Tibial nerve (tissue), 4 donors: ENCODE measurements at places on chromosomes 1 and 21. TPM values are rescaled to one million over a fixed set of nuclear protein-coding genes. Genes with fewer than 3 reads are reported as not detected.

GRCh38 chr21:40052276-40052675, 185.0 kb downstream of the PCP4 start:
- DNase-seq: no peak

RLF gene
- total RNA-seq: 22.3 TPM

DNA sequence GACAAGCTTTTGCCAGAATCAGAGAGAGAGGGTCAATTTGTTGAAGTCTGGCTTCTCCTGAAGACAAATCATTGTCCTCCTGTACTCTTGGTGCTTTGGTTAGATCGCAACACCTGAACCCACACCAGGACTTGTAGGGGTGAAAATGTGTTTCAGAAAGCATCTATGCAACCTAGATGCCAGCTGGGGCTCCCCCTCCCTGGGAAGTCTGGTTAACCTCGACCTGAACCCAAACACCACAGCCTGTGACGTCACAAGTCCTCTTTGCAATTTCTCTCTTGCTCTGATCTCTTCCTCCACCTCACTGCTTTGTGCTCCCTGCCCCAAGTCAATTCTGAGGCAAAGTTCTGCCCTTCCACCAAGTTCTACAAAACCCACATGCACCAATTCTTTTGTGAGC, 42.8 kb upstream of the USP24 start:
- DNase-seq: no peak

GPR37L1 gene
- total RNA-seq: 22.6 TPM

DNA sequence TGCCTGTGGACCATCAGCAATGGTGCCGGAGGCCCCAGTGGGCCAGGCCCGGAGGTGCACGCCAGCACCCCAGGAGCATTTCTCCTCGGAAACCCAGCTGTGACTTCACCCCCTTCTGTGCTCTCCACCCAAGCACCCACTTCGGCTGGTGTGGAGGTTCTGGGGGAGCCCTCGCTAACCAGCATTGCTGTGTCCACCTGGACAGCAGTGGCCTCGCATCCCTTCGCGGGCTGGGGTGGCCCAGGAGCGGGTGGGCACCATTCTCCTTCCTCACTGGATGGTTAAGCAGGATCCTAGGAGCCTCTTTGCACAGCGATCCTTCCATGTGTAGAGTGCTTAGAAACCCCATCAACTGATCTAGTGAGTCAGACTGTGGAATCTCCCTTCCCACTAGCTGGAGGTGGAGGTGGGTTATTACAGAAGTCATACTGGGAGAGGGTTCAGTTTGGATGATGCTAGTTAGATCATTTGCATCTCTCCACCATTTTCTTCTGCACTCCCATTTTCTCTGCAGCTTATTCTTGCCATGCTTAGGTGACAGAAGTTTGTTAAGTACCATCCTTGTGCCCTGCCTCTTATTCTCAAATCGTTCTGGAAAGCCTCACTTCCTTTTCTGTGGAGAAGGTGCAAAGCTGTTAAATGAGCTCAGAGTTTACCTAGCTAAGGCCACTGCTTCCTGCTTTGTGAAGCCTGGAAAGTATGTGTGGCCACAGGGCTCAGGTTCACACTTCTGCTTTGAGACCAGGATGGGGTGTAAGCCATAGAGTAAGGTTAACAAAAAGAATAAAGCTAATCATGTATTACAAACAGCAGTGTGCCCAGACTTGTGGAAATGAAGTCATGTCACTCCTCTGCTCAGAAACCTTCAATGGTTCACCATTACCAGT, 32.3 kb downstream of the TBX19 start:
- no peak for DNase-seq

DNA sequence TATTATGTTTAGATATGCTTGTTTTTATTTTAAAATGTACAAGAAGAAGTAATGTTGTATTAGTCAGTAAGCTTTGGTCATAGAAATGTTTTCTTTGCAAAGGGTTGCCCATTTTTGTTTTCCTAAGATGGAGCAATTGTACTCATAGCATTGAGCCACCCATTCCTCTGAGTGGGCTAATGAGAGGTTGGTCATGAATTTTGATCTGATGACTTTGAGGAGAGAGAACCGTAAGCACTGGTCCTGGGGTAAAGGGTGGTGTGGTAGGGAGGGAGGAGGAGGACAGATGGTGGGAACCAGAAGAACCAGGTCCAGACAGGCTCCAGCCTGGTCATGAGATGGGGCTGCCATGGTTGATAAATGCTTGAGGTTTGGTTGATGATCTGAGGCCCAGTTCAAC, 15.9 kb upstream of the SLC6A9 start:
- DNase-seq: no peak

DNA sequence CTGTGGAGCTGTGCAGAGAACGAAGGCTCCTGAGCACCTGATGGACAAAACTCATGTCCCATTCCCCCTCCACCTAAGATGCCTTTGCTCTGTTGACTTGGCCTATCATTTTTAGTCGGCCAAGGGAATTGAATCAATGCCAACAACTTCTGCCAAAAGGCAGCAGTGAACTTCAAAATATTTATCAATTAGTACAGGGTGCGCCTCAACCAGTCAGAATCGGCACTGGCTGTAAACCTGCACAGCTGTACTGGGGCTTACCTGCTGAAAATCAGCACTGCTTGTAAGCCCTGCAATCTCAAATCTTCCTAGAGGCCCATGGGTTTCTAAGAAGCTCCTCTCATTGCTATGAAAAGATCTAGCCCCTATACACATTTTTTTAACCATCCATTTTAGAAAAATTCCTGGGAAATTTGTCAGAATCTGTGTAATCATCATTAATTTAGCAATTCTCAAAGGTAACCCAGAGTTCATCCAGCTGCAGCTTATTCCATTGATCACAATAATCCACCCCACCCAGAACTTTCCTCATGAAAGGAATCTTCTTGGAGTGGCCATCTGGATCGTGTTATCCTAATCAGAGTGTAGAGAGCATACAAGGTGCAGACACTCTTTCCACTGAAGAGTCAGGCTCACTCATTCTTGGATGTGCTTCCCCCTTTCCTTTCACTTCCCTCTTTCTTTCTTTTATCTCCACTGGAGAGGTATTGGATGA, 40.2 kb downstream of the ADAMTS1 start:
- DNase-seq: no peak

SERPINC1 gene
- not detected for total RNA-seq

GPN2 gene
- total RNA-seq: 14.7 TPM

- DNase-seq: no peak
Measured at GRCh38 chr21:45534636-45535331, 7.5 kb downstream of the SLC19A1 start.

DNA sequence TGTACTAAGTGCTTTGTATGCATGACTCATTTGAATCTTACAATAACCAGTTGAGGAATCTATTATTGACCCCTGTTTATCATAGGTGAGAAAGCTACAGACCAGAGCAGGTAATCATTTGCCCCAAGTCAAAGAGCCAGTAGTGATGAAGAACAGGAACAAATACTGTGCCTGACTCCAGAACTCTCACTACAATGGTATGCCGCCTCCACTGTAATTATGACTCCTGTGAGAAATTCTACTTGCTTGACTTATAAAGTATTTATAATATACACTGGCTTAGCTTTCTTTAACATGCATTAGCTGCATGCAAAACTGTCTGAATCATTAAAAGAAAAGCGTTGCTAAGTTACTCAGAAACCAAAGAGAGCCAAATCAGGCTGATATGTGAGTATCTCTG, 92.6 kb downstream of the ZNF281 start:
- no peak for DNase-seq

DNA sequence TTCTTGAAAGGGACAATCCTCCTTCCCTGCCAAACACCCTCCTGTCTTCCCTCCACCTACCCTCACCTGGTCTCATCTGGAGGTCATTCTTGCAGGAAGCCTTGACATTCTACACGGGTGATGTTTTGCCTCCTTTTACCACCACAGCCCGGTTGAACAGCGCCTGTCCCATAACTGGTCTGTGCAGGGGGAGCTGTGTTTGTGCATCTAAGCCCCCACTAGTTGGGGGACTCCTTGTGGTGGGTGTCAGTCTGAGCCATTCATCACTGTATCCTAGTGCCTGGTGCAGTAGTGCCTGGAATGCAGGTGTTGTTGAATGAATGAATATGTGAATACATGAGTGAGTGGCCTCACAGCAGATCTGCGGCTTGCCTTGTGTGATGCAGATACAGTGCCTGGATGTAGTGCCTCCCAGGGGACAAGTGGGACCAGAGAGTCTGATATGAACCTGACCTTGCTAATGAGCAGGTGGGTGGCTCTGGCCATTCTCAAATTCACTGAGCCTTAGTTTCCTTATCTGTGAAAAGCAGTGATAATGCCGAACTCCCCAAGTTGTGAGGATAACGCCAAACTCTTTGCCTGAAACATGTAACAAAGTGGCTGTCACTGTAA, 79.8 kb downstream of the OMA1 start:
- no peak for DNase-seq

NR5A2 gene
- total RNA-seq: 4.2 TPM

- DNase-seq: no peak
Measured at GRCh38 chr1:182624577-182624976, 20.4 kb upstream of the RGS16 start.

GRCh38 chr1:2229911-2230731, 2.0 kb downstream of the SKI start:
- no peak for DNase-seq

CFHR3 gene
- total RNA-seq: 0.21 TPM

DNA sequence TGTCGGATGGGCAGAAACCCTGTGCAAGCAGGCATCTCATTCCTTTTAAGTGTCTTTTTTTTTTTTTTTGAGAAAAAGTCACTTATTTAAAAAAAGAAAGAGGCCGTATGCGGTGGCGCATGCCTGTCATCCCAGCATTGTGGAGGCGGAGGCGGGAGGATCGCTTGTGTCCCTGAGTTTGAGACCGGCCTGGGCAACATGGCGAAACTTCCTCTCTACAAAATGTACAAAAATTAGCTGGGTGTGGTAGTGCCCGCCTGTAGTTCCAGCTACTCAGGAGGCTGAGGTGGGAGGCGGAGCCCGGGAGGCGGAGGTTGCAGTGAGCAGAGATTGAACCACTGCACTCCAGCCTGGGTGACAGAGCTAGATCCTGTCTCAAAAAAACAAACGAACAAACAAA, 1.7 kb downstream of the GPR137B start:
- DNase-seq: no peak

DNA sequence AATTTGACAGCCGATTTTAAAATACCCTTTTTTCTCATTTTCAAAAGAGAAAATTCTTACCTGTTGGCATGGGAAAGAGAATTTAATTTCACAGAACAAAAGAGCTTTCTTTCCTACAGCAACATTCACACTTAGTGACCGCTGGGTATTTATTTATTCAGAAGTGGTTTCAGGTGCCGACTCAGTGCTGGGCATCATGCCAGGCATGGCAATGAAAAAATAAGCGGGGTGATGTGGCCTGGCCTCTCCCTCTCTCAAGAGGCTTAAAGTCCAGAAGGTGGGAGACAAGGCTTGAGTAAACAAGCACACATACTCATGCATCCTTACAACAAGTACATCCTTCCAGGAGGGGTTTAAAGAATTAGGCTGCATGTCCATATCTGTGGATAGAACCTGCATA, 4.1 kb upstream of the PCP4 start:
- no peak for DNase-seq

- DNase-seq: no peak
Measured at GRCh38 chr1:161954050-161954449, 69.6 kb downstream of the OLFML2B start.

DNA sequence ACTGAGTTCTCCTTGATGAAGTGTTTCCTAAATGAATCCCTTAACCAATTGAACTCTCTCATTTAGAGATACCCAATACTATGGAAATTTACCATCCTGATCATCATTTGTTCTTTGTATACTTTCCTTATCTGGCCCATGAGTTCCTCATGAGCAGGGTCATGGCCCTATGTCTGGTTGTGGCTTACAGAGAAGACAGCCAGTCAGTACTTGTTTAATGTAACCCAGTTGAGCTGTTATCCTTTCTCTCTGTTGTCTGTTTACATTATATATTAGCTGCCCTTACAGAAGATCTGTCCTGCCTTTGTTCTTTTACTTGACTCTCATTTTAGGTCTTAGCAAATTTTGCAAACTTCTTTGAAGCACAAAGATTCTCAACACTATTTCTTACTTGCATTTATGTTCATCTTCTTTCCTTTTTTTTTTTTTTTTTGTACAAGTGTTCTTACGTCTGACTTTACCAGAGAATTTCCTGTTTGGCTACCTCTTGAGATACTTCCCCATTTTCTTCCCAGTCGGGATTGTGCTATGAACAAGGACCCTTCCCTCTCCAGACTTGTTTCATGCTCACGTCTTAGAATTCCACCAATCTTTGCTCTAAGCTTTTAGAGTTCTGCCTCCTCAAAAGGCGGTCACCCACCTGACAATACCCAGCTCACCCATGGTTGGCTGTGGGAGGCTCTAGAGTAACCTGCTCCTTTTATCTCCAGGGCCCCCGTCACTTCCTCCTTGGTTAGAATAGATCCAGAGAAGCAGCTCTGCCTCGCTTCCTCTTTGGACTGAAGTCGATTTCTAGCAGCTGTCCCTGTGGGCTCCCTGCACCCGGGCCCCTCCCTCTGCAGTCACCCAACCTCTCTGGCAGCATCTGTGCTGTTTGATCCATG, 53.6 kb upstream of the RUNX1 start:
- peak; percentile 12 for DNase-seq

- DNase-seq: no peak
Measured at GRCh38 chr1:204445860-204446412, 34.3 kb upstream of the PPP1R15B start.

DNA sequence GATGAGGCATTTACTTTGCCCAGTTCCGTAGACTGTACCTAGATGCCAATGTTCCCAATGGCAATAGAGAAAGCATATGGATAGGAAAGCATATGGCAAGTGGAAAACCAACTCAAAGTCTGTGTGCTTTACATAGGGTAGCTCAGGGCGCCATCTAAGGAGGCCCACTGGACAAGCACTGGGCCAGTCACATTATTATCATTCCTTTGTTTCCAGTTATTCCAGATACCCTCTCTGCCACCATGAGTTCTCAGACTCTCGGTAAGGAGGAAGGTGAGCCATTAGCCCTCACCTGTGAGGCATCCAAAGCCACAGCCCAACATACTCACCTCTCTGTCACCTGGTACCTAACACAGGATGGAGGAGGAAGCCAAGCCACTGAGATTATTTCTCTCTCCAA, 9.8 kb downstream of the CD101 start:
- no peak for DNase-seq

HPDL gene
- total RNA-seq: 2.4 TPM

GRCh38 chr1:61083013-61083806, 849 bp downstream of the NFIA start:
- DNase-seq: no peak

- peak; percentile 91 for DNase-seq
Measured at GRCh38 chr1:219498666-219499065, 114.2 kb downstream of the ZC3H11B start.

DNA sequence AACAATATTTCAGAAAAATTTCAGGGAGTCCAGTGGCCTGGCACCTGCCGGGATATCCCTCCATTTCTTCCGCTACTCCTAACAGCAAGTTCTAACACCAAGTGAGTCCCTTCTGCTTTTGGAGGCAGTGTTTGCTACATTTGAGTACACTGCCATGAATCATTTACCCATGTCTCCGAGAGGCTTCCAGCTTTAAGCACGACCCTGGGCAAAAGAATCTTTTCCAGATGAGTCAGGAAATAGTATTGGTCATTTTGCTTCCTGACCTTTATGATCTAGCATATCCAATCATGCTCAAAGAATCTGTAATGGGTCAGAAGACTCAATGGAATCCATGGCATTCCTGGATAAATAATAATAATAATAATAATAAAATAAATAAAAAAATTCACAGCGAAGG, 60.7 kb upstream of the FMN2 start:
- no peak for DNase-seq

- no peak for DNase-seq
Measured at GRCh38 chr1:41752514-41753170, 166.1 kb downstream of the HIVEP3 start.
